ENCODE measurements at places on chromosomes 12 and 14.

- DNase-seq, result no peak
Measured at GRCh38 chr14:24298892-24299254, 707 bp downstream of the DHRS1 start.

DNA sequence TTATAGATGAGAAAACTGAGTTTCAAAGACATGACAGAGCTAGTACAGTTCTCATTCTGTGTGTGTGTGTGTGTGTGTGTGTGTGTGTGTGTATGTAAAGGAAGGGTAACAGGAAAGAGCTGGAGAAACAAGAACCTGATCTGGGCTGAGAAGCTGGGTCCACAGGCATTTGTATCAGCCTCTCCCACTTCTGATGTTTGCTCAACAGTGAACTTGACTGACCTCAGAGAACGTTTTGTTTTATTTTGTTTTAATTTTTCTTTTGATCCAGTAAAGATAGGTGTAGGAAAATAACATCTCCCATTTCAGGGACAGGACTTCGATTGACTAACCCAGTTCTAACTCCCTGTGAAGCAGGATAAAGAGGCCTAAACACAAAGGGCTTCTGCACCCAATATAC, 85.4 kb downstream of the STXBP6 start:
- no peak for DNase-seq

DNA sequence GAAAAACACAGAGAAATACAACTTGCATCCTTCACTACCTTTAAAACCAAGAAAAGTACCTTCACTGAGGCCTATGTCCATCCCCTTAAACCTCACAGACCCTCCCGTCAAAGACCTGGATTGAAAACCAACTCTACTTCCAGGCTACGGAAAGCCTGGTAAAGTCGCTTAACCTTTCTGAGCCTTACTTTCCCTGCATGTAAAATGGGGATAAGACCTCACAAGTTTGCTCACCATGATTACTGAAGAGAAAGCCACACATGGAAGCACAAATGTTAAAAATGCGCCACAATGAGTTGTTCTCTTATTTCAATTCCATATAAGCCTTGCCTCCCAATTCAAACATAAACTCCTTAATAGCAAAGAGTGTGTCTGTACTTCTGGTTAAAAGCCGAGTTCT, 8.4 kb downstream of the ACTN1 start:
- no peak for DNase-seq

DNA sequence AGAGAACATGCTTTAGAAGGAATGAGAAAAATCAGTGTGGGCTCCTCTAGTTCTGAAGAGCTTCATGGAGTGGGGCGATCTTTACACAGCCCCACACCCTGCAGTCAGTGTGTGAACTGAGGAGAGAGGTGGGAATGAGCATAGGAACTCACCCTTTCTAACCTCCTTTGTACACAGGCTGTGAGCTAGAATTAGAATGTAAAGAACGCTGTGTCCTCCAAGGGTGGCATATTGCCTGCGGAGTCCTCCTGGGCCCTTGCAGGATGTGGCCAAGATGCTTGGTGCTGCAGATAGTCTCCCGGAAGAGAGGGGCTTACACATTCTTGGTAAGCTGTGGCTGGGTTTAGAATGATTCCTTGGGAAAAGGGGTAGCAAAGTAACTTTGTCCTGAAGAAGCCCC, 43.9 kb downstream of the NINJ2 start:
- no peak for DNase-seq

GRCh38 chr14:70931008-70931407, 23.7 kb downstream of the PCNX1 start:
- DNase-seq, result no peak

DNA sequence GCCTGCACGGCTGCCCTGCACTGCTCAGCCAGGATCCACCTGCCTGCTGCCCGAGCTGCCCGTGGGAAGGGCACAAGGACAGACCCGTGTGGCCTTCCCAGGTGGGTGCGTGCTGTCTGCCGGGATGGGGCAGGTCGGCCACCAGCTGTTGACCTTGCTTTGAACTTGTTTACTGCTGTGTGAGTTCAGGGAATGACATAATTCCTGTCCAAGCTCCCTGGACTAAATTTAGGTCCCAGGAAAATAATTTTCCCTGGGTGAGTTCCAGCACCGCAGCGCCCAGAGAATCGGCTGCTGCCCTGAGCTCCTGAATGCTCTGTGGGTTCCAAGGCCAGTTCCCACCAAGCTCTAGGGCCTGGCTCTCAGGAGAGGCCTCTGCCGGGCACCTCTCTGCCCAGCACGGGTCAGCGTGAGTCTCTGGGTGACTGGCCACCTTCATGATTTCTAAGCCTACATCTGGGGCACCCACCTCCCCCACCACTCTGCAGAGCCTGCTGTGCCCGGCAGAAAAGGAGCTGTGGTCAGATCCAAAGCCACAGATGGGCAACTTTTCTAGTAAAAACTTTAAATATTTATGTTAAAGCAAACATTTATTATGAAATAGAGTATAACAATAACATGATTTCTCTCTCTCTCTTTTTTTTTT, 27.2 kb upstream of the MLXIP start:
- DNase-seq, result no peak

GRCh38 chr12:5395443-5396271, 36.3 kb upstream of the NTF3 start:
- DNase-seq, result peak; percentile 54

DNA sequence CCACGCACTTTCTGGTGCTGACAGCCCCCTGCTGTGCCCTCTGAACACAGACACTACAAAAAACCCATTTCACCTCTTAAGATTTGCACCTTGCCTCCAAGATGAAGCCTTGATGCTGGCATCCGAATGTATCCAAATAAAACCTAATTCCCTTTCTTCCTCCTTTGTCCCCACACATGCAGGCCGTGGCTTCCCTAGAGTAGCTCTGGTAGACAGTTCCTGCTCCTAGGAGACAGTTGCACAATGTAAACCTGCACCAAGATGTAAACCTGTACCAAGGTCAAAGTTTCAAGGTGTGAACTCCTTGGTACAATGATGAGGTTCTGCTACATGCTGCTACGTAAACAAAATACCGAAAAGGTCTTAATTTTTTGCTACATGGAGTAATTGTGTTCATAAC, 625 bp upstream of the ABHD12B start:
- no peak for DNase-seq

DNA sequence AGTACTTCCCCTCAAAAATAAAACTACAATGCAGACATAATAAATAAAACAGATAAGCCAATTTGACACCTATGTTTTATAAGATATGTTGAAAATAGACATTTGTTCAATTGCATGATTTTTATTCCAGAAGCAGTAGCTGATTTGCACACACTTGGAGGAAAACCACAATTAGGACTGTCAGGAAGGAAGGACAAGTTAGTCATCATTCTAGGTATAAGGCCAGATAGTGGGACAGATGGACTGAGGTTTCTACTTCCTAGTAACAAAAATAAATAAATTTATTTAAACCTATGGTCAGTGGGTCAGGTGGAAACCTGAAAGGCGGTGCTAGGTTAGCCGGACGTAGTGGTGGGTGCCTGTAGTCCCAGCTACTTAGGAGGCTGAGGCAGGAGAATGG, 141.8 kb upstream of the RASSF8 start:
- no peak for DNase-seq

DNA sequence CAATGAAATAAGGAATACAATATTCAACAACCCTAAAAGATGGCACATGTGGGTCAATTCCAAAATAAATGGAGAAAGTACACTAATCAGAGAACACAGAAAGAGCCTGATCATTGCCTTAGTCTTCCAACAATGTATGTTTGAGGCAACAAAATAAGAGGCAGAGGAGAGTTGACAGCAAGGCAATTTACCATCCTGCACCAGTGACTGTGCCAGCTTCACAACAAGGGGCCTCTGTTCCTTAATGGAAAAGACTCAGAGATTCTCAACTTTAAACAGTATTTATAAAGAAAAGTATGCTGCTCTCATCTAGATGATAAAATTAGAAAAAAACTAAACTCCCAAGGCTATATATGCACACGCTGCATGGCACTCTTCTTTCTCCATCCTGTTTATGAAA, 25.9 kb downstream of the EPS8 start:
- DNase-seq, result no peak

DNA sequence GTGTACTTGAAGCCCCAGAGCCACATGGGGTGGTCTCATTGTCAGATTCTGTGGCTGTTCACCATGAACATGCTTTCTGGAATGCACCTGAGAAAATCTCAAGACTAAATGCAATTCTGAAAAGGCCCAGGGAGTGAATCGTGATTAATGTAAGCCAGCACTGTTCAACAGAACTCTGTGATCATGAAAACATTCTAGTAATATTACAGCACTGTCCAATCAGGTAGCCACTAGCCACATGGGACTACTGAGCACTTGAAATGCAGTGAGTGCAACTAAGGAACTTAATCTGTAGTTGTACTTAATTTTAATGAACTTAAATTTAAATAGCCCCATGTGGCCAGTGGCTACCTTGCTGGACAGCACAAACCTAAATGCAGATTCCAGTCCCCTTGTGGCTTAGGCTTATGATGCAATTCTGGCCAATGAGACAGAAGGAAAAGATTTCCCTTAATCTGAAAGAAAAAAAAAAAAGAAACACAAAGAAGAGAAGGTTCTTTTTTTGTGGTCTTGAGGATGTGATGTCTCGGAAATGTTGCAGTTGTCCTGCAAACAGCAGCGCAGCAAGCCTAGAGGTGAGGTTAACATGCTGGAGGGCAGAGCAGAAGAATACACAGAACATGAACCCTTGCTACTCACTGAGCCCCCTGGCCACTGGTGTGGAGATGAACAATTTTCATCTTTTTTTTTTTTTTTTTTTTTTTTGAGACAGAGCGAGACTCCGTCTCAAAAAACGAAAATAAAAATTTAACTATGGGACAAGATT, 48.2 kb downstream of the SPPL3 start:
- no peak for DNase-seq

- no peak for DNase-seq
Measured at GRCh38 chr14:98999901-99000300, 272.1 kb downstream of the BCL11B start.

DNA sequence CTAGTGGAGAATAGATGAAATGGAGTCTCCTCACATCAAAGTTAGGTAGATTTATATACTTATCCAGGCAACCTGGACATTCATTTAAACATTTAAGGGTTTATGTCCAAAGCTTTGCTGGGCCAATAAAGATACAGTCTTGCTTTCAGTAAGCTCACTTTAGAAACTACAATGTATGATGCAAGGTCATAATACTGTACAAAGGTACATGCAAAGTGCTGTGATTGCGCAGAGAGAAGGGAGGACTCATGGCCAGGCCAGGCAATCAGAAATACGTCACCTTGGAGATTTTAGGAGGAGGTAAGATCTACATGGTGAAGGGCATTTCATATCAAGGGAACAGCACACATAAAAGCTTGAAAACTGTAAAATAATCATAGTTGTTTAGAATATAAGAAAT, 113.6 kb downstream of the FGD4 start:
- no peak for DNase-seq

- no peak for DNase-seq
Measured at GRCh38 chr12:53564278-53564677, 57.0 kb upstream of the NPFF start.

- peak; percentile 10 for DNase-seq
Measured at GRCh38 chr14:24630872-24631477, 3.0 kb downstream of the GZMB start.

DNA sequence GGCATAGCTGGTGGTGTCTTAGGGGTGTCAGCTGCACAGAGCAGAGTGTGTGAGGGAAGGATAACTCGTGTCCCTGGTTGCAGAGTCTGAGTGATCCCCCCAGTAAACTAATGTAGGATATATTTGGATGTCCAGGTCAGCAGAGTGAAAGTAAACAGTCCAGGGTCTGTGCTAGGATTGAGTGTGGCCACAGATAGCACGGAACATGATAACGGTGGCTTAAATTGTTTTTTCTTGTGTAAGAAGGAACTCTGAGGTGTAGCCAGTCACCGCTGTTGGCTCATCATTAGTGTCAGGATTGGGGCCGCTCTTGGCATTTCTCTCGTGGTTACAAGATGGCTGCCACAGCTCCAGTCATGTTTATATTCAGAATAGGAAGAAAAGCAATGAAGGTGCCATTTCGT, 97.3 kb downstream of the DERA start:
- no peak for DNase-seq

DNA sequence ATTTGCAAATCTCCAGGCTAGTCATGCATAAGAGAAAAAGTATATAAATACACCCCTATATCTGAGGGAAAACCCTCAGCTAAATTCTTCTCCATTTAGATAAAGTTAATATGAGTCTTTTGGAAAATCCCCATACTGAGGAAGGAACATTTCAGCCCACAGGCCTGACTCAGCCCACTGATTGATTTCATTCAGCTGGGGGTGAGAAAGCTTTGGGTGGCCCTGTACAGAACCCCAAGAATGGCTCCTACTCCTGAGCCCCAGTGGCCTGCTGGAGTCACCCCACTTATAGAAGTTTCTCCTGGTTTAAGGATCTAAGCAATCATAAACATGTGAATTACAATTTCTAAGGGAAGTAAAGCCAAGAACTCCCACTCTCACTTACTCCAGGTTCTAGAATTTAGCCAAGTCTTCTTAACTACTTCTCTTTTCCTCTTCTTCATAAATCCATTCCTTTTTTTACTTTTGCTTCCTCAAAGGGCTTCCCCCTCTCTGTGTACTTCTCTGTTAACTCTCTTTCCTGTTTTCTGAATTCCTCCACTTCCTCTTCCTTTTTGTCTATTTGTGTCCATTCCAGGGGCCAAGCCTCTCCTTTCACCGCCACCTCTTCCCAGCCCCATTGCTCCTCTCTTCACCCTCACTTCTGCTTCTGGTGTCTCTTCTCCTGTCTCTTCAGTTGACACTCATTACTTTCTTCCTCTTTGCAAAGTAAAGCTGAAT, 21.0 kb downstream of the RTN1 start:
- no peak for DNase-seq

DNA sequence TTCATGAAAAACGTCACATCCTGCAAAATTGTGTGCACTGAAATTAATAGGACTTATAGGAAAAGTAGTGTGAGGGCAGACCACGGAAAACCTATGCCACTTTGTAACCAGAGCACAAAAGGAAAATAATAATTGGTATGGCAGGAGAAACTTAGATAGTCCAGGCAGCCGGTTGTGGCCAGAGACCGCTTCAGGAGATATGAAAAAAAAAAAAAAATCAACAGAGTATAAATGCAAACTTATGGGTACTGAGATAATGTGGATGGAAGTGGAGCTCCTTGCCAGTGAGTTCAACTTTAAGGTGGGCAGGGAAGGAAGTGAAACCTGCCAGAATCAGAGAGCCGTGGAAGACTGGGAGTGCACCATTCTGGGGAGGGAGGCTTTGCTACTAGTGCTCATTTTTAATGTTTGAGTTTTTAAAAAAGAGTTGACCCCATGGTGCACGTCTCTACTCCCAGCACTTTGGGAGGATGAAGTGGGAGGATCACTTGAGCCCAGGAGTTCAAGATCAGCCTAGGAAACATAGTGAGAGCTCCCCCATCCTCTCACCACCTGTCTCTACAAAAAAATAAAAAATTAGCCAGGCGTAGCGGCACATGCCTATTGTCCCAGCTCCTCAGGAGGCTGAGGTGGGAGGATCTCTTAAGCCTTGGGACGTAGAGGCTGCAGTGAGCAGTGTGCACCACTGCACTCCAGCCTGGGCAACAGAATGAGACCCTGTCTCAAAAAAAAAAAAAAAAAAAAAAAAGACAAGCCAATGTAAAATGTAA, 34.3 kb upstream of the METAP2 start:
- no peak for DNase-seq

- DNase-seq, result no peak
Measured at GRCh38 chr12:5114436-5114835, 70.8 kb downstream of the KCNA5 start.

- DNase-seq, result no peak
Measured at GRCh38 chr12:106256524-106256923, 8.7 kb upstream of the CKAP4 start.

GRCh38 chr12:121781998-121782979, 11.2 kb downstream of the RHOF start:
- no peak for DNase-seq

- no peak for DNase-seq
Measured at GRCh38 chr14:55955175-55955574, 163.0 kb upstream of the PELI2 start.
